ENCODE measurements at places on chromosomes 12 and 14.

DNA sequence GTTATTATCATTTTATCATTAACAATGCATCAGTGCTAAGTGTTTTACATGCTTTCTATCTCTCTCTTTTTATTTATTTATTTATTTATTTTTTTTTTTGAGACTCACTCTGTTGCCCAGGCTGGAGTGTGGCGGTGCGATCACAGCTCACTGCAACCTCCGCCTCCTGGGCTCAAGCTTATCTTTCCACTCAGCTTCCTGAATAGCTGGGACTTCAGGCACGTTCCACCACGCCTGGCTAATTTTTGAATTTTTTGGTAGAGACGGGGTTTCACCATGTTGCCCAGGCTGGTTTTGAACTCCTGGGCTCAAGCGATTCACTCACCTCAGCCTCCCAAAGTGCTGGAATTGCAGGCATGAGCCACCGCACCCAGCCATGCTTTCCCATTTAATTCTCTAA, 3.9 kb upstream of the BTG1 start:
- no peak for DNase-seq

GRCh38 chr12:39443081-39443928, at the start of gene KIF21A:
KIF21A (minus strand) TSS chr12:39443120; CDS start chr12:39442970, 150 bp downstream.
- peak; percentile 76 for DNase-seq

GRCh38 chr14:35215110-35215813, 76.9 kb upstream of the PSMA6 start:
- peak; percentile 65 for DNase-seq

GRCh38 chr12:2581293-2582045, 213.3 kb upstream of the FKBP4 start:
- no peak for DNase-seq

DNA sequence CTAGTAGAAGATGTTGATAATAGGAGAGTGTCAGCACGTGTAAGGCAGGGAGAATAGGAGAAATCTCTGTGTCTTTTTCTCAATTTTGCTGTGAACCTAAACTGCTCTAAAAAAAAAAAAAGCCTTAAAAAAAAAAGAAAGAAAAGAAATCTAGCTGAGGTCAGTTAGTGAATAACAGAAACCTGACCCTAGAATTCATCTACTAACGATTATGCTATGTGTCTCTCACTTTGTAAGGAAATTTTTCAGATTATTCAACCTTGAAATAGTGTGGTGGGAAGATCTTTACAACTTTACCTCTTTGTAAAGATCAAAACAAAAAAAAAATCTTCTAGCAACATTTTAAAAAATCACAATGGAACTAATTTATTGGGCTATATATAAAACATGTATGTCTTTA, 995.7 kb downstream of the GALC start:
- no peak for DNase-seq

DNA sequence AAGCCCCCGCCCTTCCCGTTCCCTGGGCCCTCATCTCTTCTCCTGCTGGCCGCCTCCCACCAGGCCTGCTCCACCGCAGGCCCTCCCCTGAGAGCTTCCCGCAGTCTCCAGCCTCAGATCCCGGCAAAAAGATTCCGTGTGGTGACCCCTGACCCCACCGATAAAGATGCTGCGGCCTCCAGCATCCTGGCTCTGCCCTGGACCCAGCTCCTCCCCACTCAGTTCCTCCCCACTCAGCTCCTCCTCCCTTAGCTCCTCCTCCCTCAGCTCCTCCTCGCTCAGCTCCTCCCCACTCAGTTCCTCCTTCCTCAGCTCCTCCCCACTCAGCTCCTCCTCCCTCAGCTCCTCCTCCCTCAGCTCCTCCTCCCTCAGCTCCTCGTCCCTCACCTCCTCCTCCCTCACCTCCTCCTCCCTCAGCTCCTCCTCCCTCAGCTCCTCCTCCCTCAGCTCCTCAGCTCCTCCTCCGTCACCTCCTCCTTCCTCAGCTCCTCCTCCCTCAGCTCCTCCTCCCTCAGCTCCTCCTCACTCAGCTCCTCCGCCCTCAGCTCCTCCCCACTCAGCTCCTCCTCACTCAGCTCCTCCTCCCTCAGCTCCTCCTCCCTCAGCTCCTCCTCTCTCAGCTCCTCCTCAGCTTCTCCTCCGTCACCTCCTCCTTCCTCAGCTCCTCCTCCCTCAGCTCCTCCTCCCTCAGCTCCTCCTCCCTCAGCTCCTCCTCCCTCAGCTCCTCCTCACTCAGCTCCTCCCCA, 17.0 kb downstream of the NOC4L start:
- DNase-seq = no peak

- DNase-seq = no peak
Observed at GRCh38 chr12:104966677-104967076, 8.6 kb upstream of the SLC41A2 start.

DNA sequence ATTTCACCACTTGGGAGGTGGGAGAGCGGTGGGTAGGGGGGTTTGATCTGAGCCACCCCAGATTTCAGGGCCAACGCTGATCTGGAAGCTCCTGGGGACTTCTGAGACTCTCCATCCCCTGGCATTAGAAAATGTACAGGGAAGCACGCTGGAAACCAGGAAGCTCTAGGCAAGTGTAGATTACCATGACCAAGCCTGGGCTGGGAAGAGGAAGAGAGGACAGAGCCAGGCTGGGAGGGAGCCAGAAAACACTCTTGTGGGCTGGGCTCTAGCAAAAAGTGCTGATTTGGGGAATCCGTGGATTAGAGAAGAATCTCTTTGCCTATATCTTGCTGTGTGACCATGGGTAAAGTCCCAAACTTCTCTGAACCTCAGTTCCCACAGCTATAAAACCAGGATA, 236.7 kb downstream of the BCL11B start:
- peak; percentile 1 for DNase-seq

DNA sequence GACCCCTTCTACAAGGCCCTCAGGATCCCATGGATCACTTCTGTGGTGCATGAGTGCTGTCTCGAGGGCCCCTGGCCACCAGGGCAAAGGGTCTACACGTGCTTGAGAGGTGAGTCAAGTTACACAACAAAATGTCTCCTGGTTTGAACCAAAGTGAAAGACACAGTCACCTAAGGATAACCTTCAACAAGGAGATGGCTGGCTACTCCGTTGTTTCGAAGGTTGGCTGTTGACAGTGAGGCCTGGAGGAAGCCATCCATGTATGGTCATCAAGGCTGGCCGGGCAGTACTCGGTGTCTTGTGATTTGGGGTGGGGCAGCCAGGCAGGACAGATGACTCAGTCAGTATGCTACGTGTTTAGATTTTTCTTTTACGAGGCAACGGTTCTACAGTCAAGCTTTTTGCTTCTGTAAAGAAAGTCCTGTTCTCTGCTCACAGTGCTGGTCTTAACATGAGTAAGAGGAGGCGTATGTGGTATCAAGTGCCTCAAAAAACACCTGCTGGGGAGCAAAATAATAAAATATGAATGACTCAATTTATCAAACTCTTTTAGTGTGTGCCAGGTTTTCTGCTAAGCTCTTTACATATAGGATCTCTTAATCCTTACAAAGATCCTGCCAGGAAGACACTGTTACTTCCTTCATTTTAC, 18.0 kb upstream of the NT5DC3 start:
- peak; percentile 97 for DNase-seq

GRCh38 chr12:124395986-124396385, 101.1 kb downstream of the RFLNA start:
- no peak for DNase-seq

- no peak for DNase-seq
Observed at GRCh38 chr12:33634544-33634943, 194.9 kb upstream of the SYT10 start.

DNA sequence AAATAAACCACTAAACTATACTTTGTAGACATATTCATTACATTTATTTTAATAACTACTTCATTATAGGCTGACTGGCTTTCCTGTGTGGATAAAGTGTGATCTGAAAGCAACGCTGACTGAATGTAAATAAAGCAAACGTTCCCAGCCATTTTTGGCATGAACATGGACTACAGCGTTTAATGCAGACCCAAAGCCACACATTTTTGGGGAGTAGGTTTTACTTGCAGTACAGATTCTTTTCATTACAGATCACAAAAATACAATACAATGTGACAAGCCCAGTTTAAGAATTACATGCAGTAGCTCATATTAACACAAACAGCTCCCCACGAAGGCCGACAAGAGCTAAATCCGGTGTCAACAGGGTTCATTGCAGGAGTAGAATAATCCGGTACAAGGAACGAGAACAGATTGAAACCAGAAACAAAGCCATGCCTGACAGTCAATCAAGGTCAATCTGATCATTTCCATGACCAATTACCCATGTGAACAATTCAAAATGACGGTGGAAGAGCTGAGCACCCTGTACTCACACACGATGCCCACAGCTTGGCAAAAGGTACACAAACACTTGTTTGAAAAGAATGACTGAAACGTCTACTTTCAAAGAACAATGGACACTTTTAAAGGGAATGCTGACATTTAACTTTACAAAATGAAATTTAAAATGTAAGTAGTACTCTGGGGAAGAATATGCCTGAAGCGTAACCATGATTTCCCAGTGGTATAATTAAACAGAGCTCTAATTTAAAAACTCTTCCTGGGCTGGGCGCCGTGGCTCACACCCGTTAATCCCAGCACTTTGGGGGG, 5.3 kb downstream of the BAG5 start:
- no peak for DNase-seq

- DNase-seq = no peak
Observed at GRCh38 chr14:61344437-61345150, 23.2 kb downstream of the PRKCH start.

DNA sequence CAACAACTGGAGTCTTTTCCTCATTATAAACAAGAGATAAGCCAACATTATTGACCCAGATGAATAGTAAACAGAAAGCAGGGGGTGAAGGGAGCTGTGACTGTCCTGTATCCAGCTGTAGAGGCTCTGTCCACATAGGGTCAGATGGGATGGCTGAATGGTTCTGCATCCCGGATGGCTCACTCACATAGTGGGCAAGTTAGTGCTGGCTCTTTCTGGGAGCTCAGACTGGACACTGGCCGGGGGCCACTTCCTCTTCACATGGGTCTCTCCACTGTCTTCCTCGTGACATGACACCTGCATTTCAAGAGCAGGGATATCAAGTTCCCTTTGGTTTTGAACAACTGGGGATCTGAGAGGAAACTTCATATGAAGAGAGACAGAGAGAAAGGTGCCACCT, 969.6 kb upstream of the TMEM132C start:
- DNase-seq = no peak

DNA sequence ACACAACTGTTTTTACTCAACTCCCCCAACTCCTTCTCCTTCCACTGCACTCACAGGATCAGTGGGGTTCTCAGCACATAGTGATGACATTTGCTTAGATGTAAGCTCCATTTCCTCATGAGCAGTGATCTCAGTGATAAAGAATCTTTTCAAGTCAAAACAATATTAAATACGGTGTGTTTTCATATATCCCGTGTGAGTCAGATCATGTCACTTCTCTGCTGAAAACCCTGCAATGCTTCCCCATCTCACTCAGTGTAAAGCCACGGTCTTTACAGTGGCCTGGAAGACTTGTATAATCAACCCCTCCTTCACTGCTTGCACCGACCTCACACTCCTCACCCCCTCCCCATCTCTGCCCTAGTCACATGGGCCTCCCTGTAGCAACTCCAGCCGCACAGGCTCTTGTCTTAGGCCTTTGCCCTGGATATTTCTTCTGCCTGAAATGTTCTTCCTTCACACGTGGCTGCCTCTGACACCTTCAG, 149.7 kb upstream of the ARHGAP5 start:
- DNase-seq = peak; percentile 87

DNA sequence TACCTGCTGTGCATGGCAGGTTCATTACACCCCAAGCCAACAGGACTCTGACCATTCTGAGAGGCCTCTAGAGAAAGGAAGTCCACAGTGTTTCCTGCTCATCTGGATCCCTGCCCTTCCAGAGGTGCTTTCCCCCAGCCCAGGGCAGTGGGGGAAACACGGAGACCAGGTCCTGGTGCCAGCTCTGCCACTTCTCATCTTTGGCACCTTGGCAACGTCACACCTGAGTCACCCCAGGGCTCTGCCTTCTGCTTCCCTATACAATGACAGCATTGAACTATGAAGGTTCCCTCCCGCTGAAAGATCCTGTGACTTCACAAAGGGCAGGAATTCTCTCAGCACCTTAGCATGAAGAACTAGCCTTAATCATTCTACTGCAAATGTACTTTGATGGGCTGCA, 74.9 kb downstream of the ANO2 start:
- no peak for DNase-seq

- DNase-seq = no peak
Observed at GRCh38 chr14:52106840-52107239, 38.0 kb upstream of the NID2 start.

- DNase-seq = no peak
Observed at GRCh38 chr12:21879312-21879711, 61.9 kb downstream of the ABCC9 start.

GRCh38 chr12:31605531-31605930, 14.6 kb upstream of the DENND5B start:
- peak; percentile 16 for DNase-seq

- DNase-seq = no peak
Observed at GRCh38 chr12:128811806-128812205, 12.0 kb downstream of the SLC15A4 start.

- DNase-seq = no peak
Observed at GRCh38 chr14:85027681-85028370, 502.1 kb upstream of the FLRT2 start.

GRCh38 chr12:122875590-122876220, 20.2 kb downstream of the VPS37B start:
- DNase-seq = no peak

DNA sequence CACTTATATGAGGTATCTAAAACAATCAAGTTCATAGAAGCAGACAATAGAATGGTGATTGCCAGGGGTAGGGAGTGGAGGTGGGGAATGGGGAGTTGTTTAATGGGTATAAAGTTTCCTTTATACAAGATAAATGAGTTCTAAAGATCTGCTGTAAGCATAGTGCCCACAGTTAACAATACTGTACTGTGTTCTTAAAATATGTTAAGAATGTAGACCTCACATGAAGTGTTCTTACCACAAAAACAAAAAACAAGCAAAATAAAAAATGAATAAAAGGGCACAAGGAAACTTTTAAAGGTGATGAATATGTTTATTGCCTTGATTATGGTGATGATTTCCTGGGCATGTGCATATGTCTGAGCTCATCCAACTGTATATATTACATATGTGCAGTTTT, 211.8 kb downstream of the MSRB3 start:
- no peak for DNase-seq

GRCh38 chr14:76227450-76228050, 75.8 kb downstream of the GPATCH2L start:
- DNase-seq = peak; percentile 56
